Suppressor macrophage treated with lipopolysaccharide for 1 hour (primary cell): ENCODE measurements at places on chromosomes 2 and 18.

DNA sequence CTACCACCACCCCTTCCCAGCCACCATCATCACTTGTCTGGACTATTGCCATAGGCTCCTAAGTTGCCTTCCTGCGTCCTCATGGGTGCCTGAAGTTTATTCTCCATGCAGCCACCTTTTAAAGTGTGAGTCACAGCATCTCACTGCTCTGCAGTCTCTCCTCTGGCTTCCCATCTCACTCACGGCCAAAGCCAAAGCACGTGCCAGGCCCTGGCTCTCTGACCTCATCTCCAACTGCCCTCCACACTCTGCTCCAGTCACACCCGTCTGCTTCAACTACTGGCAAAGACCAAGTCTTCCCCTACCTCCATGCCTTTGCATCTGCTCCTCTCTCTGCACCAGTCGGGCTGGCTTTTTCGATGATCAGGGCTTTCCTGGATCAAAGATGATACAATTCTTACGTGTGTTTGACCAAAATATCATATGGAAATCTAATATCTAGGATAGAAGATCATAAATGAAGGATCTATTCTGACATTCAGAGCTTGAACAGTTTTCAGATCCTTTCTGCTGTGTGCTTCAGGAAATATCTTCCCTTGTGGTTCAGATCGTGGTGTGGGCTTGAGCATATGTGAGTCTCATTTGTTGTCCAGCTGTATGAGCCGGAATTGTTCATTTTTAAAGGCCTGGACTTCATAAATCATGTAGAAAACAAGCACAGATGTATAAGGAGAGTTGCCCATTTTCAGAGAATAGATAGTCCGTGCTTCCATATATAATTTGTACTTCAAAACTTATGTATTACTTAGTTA, 175.6 kb downstream of the PRKCE start:
- peak; percentile 8 for DNase-seq

- no peak for DNase-seq
Observed at GRCh38 chr2:157473581-157473980, 29.7 kb upstream of the CYTIP start.

DNA sequence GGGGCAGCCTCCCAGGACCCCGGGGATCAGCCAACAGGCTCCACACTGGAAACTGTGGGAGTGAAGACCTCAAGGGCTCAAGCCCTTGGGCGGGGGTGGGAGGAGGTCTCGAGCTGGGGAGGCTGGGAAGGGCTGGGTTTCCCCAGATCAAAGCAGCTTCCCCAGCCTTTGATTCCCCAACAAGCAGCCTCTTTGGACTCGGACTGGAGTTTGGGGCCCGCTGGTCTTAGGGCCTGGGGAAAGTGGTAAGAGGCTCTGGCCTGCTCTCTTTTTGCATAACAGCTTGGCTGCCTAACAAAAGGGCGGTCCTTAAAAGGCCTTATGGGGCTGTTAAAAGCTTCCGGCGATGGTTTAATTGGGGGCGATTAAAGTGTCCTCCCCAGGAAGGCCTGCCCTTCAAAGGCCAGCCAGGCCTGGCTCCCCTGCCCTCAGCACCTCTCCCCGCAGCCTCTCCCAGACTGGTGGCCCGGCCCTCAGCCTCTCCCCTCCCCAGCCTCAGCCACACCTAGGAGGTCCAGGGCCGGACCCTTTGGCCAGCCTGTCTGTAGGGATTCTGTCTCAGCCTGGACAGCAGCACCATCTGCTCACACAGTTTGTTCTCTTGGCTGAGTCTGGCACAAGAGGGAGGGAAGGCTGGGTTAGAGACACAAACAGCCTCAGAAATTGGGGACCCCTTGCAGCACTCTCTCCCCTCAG, 39.6 kb downstream of the ZFP36L2 start:
- DNase-seq, result no peak

DNA sequence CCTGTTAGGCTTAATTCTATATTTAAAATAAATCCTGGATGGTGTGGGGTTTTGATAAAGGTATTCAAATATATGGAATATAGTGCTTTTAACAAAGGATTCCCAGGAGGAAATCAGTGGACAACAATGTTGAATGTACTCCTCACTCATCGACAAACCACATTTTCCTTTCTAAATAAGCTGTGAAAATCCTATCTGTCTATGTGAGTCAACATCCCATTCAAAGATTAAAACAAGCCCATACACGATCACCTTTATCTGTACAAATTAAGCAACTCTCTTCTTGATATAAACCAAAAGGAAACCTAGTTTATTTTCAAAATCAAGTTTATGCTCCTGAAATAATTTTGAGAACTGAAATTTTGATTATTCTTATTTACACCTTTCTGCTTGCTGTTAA, 153.4 kb downstream of the ERBB4 start:
- no peak for DNase-seq
